ENCODE measurements at places on chromosomes 6 and 20. TPM values are rescaled to one million over a fixed set of nuclear protein-coding genes. Genes with fewer than 3 reads are reported as not detected.

PNPLA1 gene
- not detected for total RNA-seq

SNAP25 gene
- 0.48 TPM for total RNA-seq

COL21A1 gene
- not detected for total RNA-seq

CNR1 gene
- total RNA-seq = not detected

HS3ST5 gene
- total RNA-seq = not detected

TMEM244 gene
- total RNA-seq = not detected

POFUT1 gene
- 30.0 TPM for total RNA-seq
